ENCODE measurements at places on chromosomes 16 and 17.

DNA sequence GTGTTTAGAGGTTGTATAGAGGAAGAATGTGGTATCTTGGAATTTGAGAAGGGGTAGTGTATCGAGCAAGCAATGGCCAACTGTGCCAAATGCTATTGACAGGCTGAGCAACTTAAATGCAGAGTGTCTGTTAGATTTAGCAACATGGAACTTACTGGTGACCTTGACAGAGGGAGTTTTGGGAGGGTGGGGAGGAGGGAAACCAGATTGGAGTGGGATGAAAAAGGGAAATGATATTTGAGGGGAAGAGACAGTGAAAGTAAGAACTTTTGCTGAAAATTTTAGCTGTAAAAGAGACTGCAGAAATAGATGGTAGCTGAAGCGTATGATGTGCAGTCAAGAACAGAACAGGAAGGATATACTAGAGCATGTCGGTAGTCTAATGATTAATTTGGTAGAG lies 1.1 kb downstream of the LRRC36 start:
- no peak for DNase-seq

DNA sequence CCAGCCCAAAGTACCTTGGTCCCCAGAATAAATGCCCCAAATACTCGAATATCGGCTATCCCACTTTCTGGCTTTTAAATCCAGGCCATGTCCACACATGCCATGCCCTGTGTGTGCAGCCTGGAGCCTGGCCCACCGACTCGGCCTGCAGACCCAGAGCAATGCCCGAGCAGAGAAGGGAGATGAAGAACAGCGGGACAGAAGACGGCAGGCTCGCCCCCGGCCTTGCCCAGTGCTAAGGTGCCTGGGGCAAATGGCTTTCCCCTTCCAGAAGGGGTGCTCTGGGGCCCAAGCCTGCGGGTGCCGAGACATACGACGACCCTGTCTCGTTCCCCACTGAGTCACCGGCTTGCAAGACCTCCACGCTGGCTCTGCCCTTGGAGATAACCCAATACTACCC lies 8.0 kb downstream of the CLUH start:
- no peak for DNase-seq

DNA sequence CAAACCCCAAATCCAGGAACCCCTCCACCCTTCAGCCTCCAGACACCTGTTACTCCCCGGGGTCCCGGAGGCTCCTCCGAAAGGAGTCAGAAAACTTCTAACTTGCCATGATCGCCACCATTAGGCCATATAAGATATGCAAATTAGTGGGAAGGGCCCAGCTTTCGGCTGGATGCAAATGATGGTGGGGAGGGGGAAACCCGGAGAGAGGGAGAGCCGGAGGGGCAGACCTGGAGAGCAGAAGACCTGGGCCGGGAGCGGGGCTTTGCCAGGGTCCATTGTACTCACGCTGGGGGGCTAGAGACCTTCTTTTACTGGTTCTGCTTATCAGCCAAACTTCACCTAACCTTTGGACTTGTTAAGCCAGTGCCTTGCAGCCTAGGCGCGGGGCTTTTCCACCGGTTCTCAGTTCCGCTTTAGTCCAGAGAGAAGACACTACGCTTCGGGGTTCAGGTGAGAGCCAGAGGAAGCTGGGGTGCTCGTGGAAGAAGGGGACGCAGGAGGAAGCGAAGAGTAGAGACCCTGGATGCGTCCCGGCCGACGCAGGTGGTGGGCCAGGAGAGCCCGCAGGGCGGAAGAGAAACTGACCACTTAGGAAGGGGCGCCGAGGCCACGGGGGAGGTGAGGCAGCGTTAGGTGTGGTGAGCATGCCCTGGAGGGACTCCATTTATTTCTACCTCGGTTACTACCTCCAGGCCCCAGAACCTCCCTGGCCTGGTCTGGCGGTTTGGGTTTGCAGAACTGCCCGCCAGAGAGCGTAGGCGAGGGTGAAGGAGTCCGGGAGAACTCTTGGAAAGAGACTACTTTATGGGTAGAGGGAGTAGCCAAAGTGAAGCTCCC lies at the start of gene HNF1B:
TSS of gene HNF1B (minus strand) at position 99 of the 840 bp plus-strand sequence. CDS start 175 bp downstream, outside the sequence.
- DNase-seq, result peak; percentile 8

GRCh38 chr17:50280801-50281441 lies 6.7 kb downstream of the TMEM92 start:
- DNase-seq, result no peak

DNA sequence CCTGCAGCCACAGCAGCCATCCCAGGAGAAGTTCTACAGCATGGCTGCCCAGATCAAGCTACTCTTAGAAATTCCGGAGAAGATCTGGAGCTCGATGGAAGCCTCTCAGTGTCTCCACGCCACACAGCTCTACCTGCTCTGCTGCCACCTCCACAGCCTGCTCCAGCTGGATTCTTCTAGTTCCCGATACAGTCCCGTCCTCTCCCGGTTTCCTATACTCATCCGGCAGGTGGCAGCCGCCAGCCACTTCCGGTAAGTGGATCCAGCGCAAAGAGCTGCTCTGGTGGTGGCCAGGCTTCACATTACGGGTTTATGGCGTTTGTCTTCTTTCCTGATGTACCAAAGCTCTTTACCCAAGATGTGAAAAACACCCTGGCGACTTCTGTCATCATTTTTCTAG lies 3.6 kb downstream of the COG1 start:
- DNase-seq, result no peak

DNA sequence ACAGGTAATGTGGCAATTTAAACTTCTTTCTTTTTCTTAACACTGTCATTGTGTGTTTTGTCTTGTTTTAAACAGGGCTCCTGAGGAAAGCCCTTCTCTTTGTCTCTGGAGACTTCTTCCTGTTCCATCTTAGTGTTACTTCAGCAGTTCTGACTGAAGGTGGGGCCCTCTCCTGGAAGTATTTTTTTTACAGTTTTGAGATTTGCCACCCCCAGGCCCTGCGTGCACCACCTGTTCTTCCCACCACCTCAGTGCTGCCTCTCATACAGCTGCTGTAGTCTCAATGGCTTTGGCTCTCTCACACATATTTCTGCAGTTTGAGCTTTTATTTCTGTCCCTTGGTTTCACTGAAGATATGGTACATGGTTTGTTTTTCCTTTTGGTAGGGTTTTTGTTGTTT lies 52.5 kb upstream of the ALDH3A1 start:
- DNase-seq, result no peak

All from CD4-positive, alpha-beta T cell treated with Interleukin-4 for 4 hours (primary cell).